ENCODE measurements at places on chromosomes 13 and 19.
A peak's percentile ranks its signal among the peaks of the same experiment; 100 is the strongest.

DNA sequence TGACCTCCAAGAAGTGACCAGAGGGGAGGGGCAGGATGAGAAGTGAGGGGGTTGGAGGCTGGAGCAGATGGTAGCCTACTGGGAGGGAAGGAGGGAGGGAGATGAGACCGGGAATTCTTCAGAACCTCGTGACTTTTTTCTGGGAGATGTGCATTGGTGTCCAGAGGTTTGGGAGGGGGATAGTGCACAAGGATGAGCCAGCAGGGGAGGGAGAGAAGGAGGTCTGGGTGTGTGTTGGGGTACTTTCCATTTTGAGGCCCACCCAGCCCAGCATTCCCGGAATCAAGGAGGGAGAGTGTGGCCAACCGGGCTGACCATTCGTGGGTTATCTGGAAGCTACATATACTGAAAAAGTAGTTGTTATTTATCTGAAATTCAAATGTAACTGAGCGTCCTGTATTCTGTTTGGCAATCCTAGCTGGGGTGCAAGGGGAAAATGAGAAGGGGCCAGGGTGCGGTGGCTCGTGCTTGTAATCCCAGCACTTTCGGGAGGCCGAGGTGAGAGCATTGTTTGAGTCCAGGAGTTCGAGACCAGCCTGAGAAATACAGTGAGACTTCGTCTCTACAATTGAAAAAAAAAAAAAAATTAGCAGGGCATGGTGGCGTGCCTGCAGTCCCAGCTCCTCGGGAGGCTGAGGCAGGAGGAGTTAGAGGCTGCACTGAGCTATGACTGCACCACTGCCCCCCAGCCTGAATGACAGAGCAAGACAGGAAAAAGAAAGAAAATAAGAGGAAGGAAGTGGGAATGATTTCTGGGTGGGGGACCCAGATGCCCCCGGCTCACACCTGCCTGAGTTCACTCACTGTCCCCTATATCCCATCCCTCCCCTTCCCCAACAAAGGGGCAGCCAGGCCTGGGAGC lies 4.4 kb upstream of the C3 start:
- DNase-seq: no peak

- DNase-seq: no peak
Measured at GRCh38 chr19:13138171-13138915, 11.8 kb downstream of the STX10 start.

DNA sequence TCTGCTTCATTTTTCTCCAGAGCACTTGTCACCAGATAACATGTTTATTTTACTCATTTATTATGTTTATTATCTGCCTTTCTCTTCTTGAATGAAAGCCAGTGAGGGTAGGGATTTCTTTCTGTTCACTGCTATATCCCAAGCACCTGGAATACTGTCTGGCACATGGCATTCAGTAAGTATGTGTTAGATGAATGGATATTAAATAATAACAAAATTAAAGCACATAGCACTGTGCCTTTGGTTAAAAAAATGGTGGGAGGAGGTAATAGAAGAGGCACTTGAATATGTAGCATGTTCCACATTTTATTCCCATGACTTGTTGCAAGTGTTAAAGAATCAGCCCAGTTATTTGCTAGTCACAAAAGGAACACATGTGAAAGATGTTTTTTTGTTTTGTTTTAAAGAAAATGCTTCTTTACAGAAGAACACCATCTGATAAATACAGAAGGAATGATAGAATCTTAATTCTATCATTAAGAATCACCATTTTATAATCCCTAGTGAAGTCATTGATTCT lies 151.0 kb downstream of the DLEU7 start:
- no peak for DNase-seq

DNA sequence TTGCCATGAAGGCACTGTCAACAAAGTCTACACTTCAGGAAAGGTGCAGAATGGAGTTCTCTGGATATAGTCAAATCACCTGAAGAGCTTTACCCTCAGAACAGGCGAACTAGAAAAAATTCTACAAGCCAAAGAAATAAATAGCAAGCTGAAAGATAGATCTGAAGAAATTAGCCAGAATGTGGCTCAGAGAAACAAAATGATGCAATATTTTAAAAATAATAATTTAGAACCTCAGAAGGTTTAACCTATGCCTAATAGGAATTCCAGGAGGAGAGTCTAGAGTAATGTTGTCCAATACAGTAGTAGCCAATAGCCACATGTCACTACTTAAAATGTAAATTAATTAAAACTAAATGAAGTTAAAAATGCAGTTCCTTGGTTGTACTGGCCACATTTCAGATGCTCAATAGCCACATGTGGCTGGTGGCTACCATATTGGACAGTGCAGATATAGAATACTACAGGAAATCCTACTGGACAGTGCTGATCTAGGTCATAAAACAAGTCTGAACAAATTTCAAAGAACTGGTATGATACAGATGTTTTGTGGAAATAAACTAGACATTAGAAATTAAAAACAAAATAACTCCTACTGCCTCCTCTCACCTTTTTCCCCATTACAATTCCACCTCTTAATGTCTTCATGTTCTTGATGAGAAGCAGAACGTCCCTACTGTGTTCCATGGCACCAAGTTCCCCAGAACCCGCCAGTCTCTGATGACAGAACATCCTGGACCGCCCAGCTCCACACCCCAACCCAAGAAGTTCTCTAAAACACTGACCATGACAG lies 679 bp upstream of the CDADC1 start:
- DNase-seq: no peak

- no peak for DNase-seq
Measured at GRCh38 chr19:6108721-6109633, 1.3 kb downstream of the RFX2 start.

- DNase-seq: no peak
Measured at GRCh38 chr19:55777528-55777927, 8.6 kb downstream of the RFPL4AL1 start.

DNA sequence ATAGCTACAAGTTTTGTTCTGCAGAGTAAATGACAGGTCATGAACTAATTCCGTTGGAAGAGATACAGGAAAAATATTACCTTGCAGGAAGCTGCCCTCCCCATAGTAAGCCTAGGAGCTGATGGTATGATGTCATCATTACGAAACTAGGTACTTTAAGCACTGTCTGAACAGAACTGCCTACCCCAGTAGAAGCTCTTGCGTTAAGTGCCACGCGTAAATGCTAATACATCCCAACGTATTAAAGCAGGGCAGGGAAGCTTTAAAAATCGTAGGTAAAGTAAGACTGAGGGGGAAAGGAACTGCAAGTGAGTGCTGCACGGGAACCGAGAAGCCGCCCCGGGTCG lies 572 bp downstream of the UGGT2 start:
- DNase-seq: no peak

GRCh38 chr19:41308450-41309179 lies 1.4 kb upstream of the CCDC97 start:
- DNase-seq: peak; percentile 77

DNA sequence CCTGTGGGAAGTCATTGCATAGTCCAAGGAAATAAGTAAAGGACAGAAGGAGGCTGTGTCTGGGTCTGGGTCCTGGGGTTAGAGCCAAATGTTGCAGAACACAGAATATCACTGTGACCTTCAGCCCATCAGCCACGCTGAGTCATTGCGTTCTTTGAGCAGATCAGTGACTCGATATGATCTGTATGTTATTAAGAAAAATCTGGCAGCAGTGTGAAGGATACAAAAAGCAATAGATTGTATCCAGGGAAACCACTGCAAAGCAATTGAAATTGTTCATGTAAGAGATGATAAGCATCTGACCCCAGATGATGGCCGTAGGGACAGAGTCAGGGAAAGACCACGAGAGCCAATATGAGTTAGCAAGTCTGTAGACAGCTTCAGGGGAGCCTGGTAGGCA lies 1575.1 kb upstream of the SLC10A2 start:
- DNase-seq: no peak

GRCh38 chr19:52778811-52779210 lies 7.8 kb downstream of the ZNF600 start:
- DNase-seq: no peak

GRCh38 chr13:99671746-99672145 lies 170.5 kb downstream of the TM9SF2 start:
- DNase-seq: no peak

DNA sequence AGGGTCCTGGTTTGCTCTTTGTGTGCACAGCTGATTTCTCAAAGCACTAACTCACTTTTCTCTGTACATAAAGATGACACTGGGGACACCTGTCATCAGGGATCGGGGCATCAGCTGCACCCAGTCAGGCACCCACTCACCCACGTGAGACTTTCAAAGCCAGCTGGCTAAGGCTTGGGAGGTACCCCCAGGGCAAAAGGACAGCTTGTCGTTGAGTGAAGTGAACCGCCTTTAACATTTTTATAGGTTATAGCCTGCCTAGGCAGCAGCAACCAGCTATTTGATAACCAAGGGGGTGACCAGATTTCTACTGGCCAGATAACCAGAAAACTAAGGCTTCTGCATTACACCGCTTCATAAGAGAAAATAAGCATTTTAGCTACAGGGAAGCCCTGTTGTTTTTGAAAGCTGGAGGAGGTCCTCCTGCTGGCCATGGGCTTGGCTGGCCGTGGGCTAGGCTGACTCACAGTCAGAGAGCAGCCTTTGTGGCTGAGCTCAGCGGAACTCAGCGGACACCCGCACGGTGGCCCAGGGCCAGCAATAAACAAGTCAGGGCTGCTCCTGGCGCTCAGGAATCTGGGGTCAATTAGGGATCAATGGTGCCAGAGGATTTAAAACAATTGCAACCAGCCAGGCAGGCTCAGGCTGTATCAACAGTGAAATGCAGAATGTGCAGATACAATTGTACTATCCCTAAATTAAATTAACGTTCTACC lies 57.1 kb downstream of the ALOX5AP start:
- DNase-seq: peak; percentile 25

- DNase-seq: no peak
Measured at GRCh38 chr19:16000024-16000663, 51.3 kb downstream of the OR10H4 start.

DNA sequence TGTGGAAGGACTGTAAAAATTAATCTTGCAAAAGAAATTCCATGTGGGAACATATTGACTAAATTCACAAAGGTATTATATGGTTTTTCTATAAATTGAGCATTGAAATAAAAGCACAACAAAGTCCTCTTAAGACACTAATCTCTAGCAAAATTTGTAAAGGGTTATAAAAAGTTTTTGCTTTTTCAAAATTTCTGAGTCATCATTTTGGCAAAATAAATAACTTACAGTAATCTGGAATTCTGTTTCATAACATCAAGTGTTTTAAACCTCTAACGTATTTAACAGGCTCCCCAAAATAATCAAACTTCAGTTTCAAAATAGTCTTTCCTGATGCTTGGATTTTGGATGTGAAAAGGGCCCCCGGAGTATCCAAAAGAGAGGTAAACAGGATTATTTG lies 26.0 kb downstream of the MED4 start:
- no peak for DNase-seq

GRCh38 chr13:89239361-89240127 lies 1568.4 kb downstream of the SLITRK5 start:
- no peak for DNase-seq

- DNase-seq: no peak
Measured at GRCh38 chr19:33910922-33911321, 114.3 kb downstream of the KCTD15 start.

DNA sequence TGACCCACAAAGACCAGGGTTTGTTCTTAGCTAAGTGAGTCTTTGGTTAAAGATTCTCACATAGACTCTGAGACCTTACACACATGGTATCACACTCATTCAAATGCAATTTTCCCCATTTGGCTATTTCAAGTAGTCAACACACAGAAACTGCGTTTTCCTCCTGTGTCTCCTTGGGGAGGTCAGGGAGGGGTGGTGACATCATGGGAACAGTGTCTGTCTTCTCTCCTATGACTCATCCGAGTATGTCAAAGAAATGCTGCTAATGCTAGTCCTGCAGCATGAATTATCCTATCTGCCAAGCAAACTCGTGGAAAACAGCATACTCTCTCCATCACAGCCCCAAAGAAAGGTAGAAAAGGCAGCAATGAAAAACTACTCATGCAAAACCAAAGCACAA lies 100.2 kb downstream of the ENOX1 start:
- peak; percentile 7 for DNase-seq

- no peak for DNase-seq
Measured at GRCh38 chr19:11574689-11575088, 2.8 kb downstream of the ACP5 start.

GRCh38 chr13:44128552-44129001 lies 245.0 kb upstream of the SERP2 start:
- DNase-seq: peak; percentile 72

DNA sequence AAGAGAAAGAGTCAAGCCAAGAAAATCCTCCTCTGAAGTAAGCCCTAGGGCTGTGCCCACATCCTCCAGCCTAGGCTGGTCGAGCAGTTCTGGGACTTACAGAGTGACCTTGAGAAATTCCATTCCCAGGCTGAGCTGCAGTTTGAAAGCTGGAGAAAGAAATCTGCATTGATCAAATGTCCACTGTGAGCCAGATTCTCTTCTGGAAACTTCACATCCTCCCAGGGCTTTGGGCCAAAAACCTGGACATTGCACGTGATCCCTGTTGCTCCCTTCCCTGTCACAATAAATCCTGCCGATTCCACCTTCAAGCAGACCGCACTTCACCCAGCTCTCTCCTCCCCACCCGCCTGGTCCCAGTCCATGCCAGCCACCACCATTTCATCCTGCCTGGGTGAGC lies 15.7 kb downstream of the TMEM143 start:
- no peak for DNase-seq

GRCh38 chr19:51572908-51573307 lies 1.8 kb downstream of the ZNF175 start:
- DNase-seq: no peak

DNA sequence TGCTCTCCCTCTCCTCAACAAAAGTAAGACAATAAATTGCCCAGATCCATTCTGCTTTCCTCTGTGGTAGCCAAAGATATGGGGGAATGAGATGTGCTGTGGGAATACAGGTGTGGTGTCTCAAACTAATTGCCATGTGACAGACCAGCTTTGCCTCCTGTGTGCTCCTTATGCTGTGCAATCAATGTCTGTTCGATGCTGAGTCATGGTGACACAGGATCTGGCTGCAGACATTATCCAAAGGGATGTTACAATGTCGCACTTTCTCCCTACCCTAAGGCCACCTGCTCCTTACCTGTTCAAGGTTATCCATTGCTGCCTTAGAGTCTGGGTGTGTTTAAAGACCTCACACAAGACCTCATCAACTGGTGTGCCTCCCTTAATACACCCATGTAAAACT lies 32.5 kb downstream of the FGF14 start:
- DNase-seq: no peak

GRCh38 chr19:38209671-38210457 lies 14.2 kb downstream of the DPF1 start:
- peak; percentile 54 for DNase-seq

DNA sequence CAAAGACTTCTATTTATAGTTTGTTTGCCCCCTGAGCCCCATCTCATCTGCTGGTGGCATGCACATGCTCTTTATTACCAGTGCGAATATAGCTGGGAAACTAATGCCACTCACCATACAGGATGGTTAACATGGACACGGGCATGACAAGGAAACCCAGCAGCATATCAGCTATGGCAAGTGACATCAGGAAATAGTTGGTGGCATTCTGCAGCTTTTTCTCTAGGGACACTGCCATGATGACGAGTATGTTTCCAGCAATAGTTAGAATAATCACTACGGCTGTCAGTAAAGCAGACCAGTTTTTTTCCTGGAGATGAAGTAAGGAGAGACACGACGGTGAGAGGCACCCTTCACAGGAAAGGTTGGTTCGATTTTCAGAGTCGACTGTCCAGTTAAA lies 1.5 kb downstream of the HTR2A start:
- no peak for DNase-seq
